ENCODE measurements at places on chromosomes 16 and 17. TPM values are rescaled to one million over a fixed set of nuclear protein-coding genes. Genes with fewer than 3 reads are reported as not detected.

The PRAC1 gene
- not detected for total RNA-seq

DNA sequence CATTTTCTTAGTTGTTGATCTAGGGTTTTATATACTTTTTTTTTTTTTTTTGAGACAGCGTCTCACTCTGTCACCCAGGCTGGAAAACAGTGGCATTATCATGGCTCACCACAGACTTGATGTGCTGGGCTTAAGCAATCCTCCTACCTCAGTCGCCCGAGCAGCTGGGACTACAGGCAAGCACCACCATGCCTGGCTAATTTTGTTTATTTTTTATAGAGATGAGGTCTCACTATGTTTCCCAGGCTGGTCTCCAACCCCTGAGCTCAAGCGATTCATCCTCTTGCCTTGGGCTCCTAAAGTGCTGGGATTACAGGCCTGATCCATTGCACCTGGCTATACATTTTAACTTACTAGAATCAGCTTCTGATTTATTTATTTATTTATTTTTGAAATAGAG, 34.2 kb upstream of the ATP2A3 start:
- no peak overlapping the region for H3K4me3 ChIP-seq
- H3K36me3 ChIP-seq: no peaks in the 10 kb centered on the region
- DNase-seq: peak; percentile 23

The MPO gene
- total RNA-seq: not detected

The CDH5 gene
- total RNA-seq: 28.1 TPM

The FOXC2 gene
- total RNA-seq: 0.40 TPM

DNA sequence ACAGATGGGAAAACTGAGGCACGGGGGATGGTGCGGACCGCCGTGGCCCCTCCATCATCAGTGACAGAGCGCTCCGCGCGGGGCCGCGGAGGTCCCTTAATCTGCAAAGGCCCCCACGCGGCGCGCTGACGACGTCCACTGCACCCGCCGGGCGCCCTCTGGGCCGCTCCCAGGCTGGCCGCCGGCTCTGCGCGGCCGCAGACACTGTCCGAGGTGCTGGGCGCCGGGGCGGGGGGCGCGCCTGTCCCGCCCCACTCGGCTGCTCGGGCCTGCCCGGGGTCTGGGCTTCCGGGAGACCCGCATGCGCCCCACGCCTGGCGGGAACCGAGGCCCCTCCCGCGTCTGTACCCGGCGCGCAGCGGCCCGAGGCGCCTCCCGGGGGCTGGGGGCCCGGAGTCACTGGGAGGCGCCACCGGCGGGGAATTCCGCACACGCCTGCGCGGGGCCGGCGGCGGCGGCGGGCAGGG, 550 bp upstream of the RNF213 start:
- DNase-seq: peak; percentile 82
- H3K27me3 ChIP-seq: no peaks in the 10 kb centered on the region
- no peaks in the 10 kb centered on the region for H3K36me3 ChIP-seq
- H3K27ac ChIP-seq: peak overlapping the region; percentile 96
- H3K4me3 ChIP-seq: peak overlapping the region; percentile 62

Measured in Peyer's patch (tissue), 4 donors.